Activated naive CD4-positive, alpha-beta T cell (primary cell): ENCODE measurements at places on chromosomes 3 and 15.

DNA sequence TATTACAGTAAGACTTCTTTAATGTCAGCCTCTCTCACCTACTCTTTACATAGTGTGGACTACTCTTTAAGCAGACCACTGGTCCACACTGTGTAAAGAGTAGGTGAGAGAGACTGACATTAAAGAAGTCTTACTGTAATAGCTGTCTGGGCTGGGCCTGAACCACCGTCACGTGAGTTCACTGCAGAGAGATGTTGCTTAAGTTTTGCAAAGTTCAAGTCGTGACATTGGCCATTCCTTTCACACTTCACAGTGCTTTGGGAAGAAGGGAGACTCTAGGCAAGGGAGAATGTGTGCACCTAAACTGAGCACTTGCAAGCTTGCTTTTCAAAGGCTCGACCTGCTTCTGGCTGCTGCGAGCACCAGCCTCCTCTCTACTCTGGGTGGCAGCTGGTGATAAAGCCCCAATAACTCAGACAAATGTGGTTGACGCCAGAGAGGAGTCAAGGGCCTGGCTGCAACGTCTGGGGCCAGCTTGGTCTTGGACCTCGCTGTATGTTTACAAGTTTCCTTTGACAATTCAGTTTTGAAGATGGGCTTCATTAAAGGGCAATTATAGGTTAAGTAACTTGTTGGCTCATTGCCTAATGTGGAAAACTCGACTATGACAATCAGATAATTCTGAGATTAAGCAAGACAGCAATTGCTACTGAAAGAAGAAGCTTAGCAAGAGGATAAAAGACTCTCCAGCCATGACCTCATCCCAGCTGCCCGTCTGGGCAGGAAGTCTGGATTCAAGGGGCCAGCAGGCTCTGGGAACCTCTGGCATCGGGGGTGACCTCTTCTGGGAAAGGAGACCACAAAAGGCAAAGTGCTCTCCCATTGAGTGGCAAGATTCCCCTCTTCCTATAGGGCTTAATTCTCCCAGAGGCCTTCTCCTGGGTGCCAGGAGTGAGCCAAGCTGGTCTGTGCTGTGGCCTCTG is 242.1 kb upstream of the TLE3 start:
- DNase-seq, result no peak

GRCh38 chr15:75920079-75920478 is 16.4 kb downstream of the FBXO22 start:
- DNase-seq, result no peak

DNA sequence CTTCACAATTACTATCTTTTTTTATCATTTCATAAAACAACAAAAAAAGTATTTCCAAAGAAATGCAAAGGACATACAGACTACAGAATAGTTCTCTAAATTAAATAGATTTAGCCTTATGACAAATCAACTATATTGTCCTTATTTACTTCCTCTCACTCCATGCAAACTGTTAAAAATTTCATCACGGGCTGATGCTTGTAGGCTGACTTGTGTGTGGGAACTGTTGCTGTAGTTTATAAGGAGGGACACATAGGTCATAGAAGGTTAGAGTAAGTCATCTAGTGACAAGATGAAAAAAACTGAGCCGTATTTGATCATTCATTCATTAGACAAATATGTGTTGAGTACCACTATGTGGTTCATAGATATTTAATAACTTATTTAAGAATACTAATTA is 232.5 kb upstream of the TBL1XR1 start:
- no peak for DNase-seq

GRCh38 chr3:111605018-111605417 is 9.9 kb upstream of the ZBED2 start:
- DNase-seq, result no peak

GRCh38 chr3:182451871-182452270 is 341.4 kb upstream of the ATP11B start:
- DNase-seq, result no peak
